ENCODE measurements at places on chromosomes 13 and 19. TPM values are rescaled to one million over a fixed set of nuclear protein-coding genes. Genes with fewer than 3 reads are reported as not detected.

Gene NXNL1
- not detected for total RNA-seq

Gene ZSCAN5B
- total RNA-seq, result not detected

Gene LYPD3
- 0.39 TPM for total RNA-seq

- no peaks in the 10 kb centered on the region for H3K27me3 ChIP-seq
- no peak for DNase-seq
- no peaks in the 10 kb centered on the region for H3K36me3 ChIP-seq
- H3K27ac ChIP-seq, result no peak overlapping the region
- H3K4me1 ChIP-seq, result peaks cover 56% of the 10 kb centered on the region
Measured at GRCh38 chr13:50586414-50587083, 256.9 kb downstream of the DLEU7 start.

GRCh38 chr13:39892721-39893685 lies 237.5 kb downstream of the COG6 start:
- DNase-seq, result no peak
- H3K4me1 ChIP-seq, result peaks cover 43% of the 10 kb centered on the region
- no peaks in the 10 kb centered on the region for H3K27me3 ChIP-seq

GRCh38 chr19:19105365-19106055 lies 32.8 kb downstream of the TMEM161A start:
- H3K36me3 ChIP-seq, result peaks cover 2% of the 10 kb centered on the region
- DNase-seq, result no peak
- H3K4me3 ChIP-seq, result peak overlapping the region; percentile 66
- no peaks in the 10 kb centered on the region for H3K27me3 ChIP-seq
- H3K27ac ChIP-seq, result no peak overlapping the region

GRCh38 chr19:35106291-35106583 lies 9.4 kb upstream of the FXYD3 start:
- peaks cover 3% of the 10 kb centered on the region for H3K27me3 ChIP-seq
- H3K27ac ChIP-seq, result no peak overlapping the region
- H3K4me3 ChIP-seq, result no peak overlapping the region
- no peaks in the 10 kb centered on the region for H3K4me1 ChIP-seq
- H3K36me3 ChIP-seq, result no peaks in the 10 kb centered on the region
- DNase-seq, result no peak

- no peak for DNase-seq
- peak overlapping the region; percentile 95 for H3K4me3 ChIP-seq
- H3K36me3 ChIP-seq, result peaks cover 8% of the 10 kb centered on the region
- peak overlapping the region; percentile 96 for H3K27ac ChIP-seq
- peaks cover 87% of the 10 kb centered on the region for H3K4me1 ChIP-seq
Measured at GRCh38 chr13:101453784-101454201, 1.3 kb downstream of the ITGBL1 start.

GRCh38 chr19:33241530-33242101 lies 16.0 kb upstream of the SLC7A10 start:
- H3K4me3 ChIP-seq, result no peak overlapping the region
- peak; percentile 82 for DNase-seq
- no peaks in the 10 kb centered on the region for H3K36me3 ChIP-seq
- H3K4me1 ChIP-seq, result no peaks in the 10 kb centered on the region
- peaks cover 16% of the 10 kb centered on the region for H3K27me3 ChIP-seq

- peaks cover 19% of the 10 kb centered on the region for H3K27me3 ChIP-seq
- H3K4me3 ChIP-seq, result no peak overlapping the region
- H3K4me1 ChIP-seq, result no peaks in the 10 kb centered on the region
- H3K36me3 ChIP-seq, result no peaks in the 10 kb centered on the region
Measured at GRCh38 chr13:28867564-28867963, 47.4 kb downstream of the MTUS2 start.
